ENCODE measurements at places on chromosomes 16 and 17. TPM values are rescaled to one million over a fixed set of nuclear protein-coding genes. Genes with fewer than 3 reads are reported as not detected.

DNA sequence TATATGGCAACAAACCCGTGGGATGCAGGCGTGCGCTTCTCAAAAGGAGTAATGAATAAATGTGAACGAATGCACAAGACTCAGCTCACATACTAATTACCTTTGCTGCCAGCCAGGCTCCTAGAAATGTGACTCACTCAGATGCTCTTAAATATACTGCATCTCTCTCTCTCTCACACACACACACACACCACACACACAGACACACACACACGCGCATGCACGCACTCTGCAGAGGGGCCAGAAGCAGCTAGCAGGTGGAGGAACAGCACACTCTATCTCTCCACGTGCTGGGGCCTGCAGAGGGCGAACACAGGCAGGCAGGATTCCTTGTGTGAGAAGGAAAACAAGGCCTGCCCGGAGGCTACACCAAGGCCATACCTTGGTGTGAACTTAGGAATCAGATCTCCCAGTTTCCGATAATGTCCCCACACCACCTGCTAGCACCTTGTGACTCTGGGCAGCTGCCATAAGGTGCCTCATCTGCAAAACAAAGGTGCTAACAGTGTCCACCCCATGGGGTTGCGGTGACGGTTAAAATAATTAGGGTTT is 5.3 kb downstream of the GPRC5B start:
- H3K4me3 ChIP-seq: no peak overlapping the region
- no peaks in the 10 kb centered on the region for H3K36me3 ChIP-seq
- DNase-seq: no peak
- peaks cover 2% of the 10 kb centered on the region for H3K4me1 ChIP-seq

GRCh38 chr16:77219437-77219836 is 20.2 kb downstream of the SYCE1L start:
- no peak for DNase-seq
- H3K27me3 ChIP-seq: no peaks in the 10 kb centered on the region
- no peaks in the 10 kb centered on the region for H3K4me1 ChIP-seq
- no peak overlapping the region for H3K4me3 ChIP-seq

The ACE gene
- total RNA-seq: 2.6 TPM

GRCh38 chr17:32610943-32611342 is 124.2 kb downstream of the CDK5R1 start:
- no peak for DNase-seq
- no peak overlapping the region for H3K27ac ChIP-seq
- H3K4me3 ChIP-seq: no peak overlapping the region
- peaks cover 7% of the 10 kb centered on the region for H3K4me1 ChIP-seq

The HBA1 gene
- not detected for total RNA-seq

The NOTUM gene
- 0.40 TPM for total RNA-seq

- H3K27me3 ChIP-seq: no peaks in the 10 kb centered on the region
- peaks cover 54% of the 10 kb centered on the region for H3K4me1 ChIP-seq
- DNase-seq: no peak
Observed at GRCh38 chr17:5485270-5486205, at the start of gene DERL2. Gene DERL2 (minus strand): TSS chr17:5486178. CDS start chr17:5486161, 17 bp downstream.

DNA sequence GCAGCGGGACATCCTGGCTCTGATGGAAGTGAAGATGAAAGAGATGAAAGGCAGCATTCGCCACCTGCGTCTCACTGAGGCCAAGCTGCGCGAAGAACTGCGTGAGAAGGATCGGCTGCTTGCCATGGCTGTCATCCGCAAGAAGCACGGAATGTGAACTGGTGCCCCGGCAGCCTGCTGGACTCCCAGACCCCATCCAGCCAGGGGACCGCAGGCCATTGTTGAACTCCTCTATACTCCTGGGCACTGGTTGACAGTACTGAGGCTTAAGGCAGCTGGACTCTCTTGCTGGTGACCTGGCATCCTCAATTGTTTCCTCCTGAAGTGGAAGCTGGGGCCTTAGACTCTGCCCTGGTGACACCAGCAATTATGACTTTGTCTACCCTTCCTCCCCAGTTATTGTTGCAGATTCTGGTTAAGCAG is 1.2 kb downstream of the THAP11 start:
- no peaks in the 10 kb centered on the region for H3K27me3 ChIP-seq
- peak overlapping the region; percentile 90 for H3K4me3 ChIP-seq
- peaks cover 39% of the 10 kb centered on the region for H3K4me1 ChIP-seq
- peak overlapping the region; percentile 90 for H3K27ac ChIP-seq

- no peak overlapping the region for H3K27ac ChIP-seq
- no peaks in the 10 kb centered on the region for H3K27me3 ChIP-seq
- DNase-seq: no peak
- no peak overlapping the region for H3K4me3 ChIP-seq
Observed at GRCh38 chr17:20141198-20141972, 132.2 kb downstream of the SPECC1 start.

- no peaks in the 10 kb centered on the region for H3K27me3 ChIP-seq
- no peak overlapping the region for H3K4me3 ChIP-seq
- no peaks in the 10 kb centered on the region for H3K36me3 ChIP-seq
- no peak overlapping the region for H3K27ac ChIP-seq
- DNase-seq: no peak
Observed at GRCh38 chr16:64217789-64218535, 903.9 kb downstream of the CDH11 start.
